Occipital lobe (tissue), 3 donors: ENCODE measurements at places on chromosomes 1 and 21. TPM values are rescaled to one million over a fixed set of nuclear protein-coding genes. Genes with fewer than 3 reads are reported as not detected.

GRCh38 chr1:185593271-185593670 lies 140.9 kb upstream of the HMCN1 start:
- no peak for DNase-seq

The KIF17 gene
- 4.4 TPM for total RNA-seq

- DNase-seq: no peak
These were observed 18.1 kb downstream of the GALNT2 start for GRCh38 chr1:230085178-230085515.

DNA sequence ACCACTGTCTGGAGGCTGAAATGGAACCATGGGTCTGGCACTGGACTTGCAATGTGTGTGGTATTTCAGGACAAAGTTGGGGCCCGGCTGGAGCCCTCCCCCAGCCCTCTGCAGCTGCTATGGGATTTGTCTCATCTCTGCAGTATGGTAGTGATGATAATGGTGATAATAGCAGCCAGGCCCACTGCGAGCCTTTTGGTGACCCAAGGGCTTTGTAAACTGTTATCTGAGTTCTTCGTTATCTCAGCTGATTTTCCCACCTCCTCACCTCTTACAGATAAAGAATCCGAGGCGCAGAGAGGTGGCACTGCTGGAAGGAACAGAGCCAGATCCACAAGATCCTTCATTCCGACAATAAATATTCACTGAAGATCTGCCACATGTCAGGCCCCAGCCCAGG lies 11.7 kb upstream of the WNT4 start:
- DNase-seq: no peak

GRCh38 chr1:70718086-70718630 lies 307.1 kb downstream of the CTH start:
- DNase-seq: no peak

DNA sequence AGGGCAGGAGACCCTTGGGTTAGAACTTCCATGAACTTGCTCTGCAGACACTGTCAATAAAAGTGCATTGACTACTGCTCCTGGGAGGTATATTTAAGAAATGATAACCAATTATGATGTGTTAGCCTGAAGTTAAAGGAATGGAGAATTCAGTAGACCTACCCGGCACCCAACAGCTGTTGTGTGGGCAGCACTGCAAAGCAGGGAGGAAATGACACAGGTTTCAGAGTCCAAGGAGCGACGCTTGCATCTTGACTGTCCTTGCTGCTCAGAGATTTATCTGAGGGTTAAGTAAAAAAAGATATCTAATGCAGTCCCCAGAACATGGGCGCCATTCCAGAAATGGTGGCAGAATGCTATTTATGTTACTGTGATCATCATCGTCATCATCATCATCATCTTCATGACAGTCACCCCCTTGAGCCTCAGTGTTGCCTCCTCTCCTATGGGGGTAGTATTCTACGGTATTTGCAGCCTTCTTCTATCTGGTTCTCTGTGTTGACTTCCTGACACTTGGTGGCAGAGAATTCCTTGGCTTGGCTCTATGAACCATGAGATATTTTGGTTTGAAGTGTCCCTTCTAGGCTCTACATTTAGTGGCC lies 225.9 kb downstream of the KAZN start:
- DNase-seq: peak; percentile 45

The CCDC185 gene
- not detected for total RNA-seq

The RAB3B gene
- total RNA-seq: 8.4 TPM

The FCRLB gene
- 3.1 TPM for total RNA-seq

GRCh38 chr1:181386340-181386739 lies 97.0 kb upstream of the CACNA1E start:
- no peak for DNase-seq

- DNase-seq: no peak
These were observed 55.0 kb upstream of the PAX7 start for GRCh38 chr1:18575620-18576019.

The GJA8 gene
- not detected for total RNA-seq

- no peak for DNase-seq
These were observed 121.3 kb downstream of the TNNI3K start for GRCh38 chr1:74356493-74356892.

The SAMD13 gene
- 4.5 TPM for total RNA-seq

The ZC3H12A gene
- total RNA-seq: 0.47 TPM

DNA sequence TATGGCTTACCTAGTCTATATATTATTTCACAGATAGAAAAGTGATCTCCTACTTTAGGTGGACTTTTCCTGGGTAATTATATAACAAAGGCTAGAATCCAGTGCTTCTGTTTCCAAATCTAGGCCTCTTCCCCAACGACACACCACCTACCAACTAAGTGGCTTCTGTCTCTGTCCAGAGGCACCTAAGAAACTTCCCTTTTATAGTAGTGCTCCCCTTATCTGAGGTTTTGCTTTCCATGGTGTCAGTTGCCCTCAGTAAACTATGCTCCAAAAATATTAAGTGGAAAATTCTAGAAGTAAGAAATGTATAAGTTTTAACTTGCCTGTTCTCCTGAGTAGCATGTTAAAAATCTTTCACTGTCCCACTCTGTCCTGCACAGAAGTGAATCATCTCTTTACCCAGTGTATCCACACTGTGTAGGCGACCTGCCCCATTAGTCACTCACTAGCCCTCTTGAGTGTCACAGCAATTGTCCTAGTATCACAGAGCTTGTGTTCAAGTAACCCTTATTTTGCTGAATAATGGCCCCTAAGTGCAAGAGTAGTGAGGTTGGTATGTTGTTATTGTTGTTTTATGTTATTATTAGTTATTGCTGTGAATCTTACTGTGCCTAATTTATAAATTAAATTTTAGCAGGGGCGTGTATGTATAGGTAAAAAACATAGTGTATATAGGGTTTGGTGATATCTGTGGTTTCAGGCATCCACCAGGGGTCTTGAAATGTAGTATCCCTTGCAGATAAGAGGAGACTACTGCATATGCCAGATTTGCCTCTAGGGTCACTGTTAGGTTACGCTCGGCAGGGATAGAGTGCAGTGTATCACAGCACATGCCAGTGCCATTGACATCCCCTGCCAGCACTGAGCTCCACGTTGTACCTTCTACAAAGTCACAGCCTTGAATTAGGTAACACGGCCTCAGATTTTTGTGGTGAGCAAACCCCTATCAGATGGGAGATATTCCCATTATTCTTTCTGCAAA lies 14.7 kb upstream of the CD53 start:
- DNase-seq: no peak

GRCh38 chr21:25005388-25005787 lies 601.9 kb downstream of the MRPL39 start:
- no peak for DNase-seq

GRCh38 chr21:46667741-46668380 lies 32.4 kb downstream of the PRMT2 start:
- DNase-seq: no peak

DNA sequence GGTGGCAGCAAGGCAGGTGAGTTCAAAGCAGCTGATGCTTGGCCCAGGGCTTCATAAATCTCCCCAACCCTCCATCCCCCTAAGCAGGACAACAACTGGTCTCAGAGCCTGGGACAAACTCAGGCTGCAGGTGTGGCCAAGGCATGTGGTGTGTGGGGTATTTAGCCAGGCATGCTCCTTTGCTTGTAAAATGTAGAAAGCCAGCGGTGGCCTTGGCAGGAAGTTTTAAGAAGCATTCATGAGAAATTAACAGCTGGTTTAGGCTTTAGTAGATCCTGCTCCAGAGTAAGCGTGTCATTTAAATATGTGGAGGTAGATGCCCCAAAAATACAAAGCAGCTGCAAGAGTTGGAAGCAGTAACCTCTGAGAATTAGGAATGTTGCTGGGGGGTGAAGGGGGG lies 44.8 kb downstream of the NTPCR start:
- no peak for DNase-seq

GRCh38 chr1:85629532-85629920 lies 49.0 kb downstream of the CCN1 start:
- no peak for DNase-seq

DNA sequence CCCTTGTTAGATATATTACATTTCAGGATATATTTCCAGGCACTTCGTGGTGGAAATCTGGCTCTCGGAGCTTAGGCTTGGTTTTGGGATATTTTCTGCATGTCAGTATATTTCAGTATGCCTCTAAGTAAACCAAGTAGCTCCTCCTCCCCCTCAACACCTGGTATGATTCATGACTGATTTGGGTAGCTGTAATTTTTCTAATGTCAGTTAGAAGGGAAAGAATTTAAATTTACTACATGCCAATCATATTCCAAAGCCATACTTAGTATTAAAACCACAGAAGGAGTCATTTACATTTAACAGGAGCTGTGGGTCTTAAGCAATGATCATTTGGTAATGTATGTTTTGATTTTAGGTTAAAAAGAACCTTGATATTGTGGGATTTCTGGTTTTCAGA lies 40.6 kb downstream of the ST6GALNAC3 start:
- DNase-seq: no peak

DNA sequence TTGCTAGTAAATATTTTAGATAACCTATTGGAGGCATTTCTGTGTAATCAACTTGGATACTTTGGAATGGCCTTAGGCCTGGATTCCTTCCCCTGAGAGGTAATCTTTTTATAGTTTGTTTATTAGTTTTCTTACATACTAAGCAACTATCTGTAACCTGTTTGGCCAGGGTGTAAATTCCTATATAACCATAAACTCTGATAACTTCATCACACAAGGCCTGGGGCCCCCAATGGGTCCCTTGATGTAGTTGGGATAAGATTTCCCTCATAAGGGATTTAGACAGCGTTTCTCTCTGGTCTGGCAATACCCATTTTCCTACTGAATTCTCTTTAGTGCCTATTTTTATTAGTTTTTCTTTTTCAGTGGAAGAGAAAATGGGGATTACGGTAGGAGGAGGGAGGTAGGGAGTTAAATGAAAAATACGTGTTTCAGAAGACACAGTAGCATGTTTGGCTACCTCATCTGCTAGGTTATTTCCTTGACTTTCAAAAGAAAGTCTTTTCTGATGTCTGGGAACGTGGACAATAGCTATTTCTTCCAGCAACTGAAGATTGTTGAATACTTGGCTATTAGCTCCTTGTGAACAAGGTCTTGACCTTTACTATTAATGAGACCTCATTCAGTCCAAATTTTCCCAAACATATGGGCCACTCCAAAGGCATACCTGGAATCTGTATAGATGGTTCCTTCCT lies 7.4 kb upstream of the AADACL3 start:
- no peak for DNase-seq

The XCL2 gene
- total RNA-seq: not detected

The HSD11B1 gene
- not detected for total RNA-seq

The CCDC30 gene
- 15.4 TPM for total RNA-seq

- DNase-seq: no peak
These were observed 6.7 kb downstream of the VWA1 start for GRCh38 chr1:1442069-1442770.

The AGT gene
- total RNA-seq: 9.8 TPM

DNA sequence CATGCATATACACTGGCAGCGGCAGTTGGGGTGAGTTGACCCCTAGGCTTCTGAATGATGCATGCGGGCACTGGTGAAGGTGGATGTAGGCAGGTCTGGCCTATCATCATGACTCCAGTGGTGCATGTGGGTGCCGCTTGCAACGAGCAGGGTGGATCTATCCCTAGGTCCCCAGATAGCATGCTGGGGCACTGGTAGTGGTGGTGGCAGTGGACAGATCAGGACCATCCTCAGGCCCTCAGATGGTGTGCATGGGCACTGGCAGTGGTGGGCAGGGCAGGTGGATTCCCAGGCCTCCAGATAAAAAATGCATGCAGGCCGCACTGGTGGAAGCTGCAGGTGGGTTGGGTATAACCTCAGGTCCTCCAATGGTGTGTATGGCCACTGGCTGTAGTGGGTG lies 52.4 kb downstream of the CATSPERE start:
- DNase-seq: no peak

DNA sequence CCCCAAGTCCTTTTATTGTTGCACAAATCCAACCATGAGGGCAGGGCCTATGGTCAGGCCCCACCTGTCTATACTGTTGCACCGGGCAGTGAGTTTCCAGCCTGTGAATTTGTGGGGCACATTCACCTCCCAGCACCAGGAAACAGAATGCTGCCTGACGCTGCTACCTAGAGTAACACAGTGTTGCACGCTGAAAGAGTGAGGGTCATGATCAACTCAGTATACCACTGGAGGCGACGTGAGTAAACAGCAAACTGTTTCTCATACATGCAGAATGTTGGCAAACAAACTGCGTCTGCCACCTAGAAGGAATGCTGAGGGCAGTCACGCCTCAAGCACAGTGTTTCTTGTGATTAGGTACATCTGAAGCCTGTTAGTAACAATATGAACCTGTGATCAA lies 13.4 kb upstream of the LRRC47 start:
- DNase-seq: no peak

The NCMAP gene
- total RNA-seq: under 0.01 TPM

- no peak for DNase-seq
These were observed 110.7 kb downstream of the CRYAA start for GRCh38 chr21:43279578-43279894.

The DNAJC28 gene
- total RNA-seq: 6.4 TPM

GRCh38 chr21:17462276-17462981 lies 50.4 kb upstream of the CXADR start:
- no peak for DNase-seq

DNA sequence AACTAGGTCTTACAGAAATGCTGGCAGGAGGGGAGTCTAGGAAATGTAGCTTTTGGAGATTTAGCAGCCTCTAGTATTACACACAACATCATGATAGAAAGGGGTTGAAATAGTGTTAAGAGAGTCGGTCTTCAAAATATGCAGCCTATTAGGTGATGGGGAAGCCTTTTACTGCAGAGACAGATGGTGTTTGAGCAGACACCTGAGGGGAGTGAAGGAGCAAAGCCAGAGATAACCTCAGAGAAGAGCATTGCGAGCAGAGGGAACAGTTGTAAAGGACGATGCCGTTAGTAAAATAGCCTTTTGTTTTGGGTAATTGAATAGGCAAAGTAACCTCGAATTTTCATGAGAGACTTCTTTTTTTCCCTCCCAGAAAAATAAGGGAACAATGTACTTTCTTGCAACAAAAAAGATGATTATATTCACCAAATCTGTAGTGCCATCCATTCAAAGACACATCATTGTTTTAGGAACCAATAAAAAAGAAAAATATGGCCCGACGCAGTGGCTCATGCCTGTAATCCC lies 66.3 kb upstream of the KIF1B start:
- no peak for DNase-seq

The MMEL1 gene
- total RNA-seq: 3.7 TPM

GRCh38 chr1:154490317-154490716 lies 11.7 kb upstream of the TDRD10 start:
- no peak for DNase-seq

GRCh38 chr1:40394491-40395172 lies 21.1 kb downstream of the SMAP2 start:
- no peak for DNase-seq

The TLCD4 gene
- total RNA-seq: 20.9 TPM

DNA sequence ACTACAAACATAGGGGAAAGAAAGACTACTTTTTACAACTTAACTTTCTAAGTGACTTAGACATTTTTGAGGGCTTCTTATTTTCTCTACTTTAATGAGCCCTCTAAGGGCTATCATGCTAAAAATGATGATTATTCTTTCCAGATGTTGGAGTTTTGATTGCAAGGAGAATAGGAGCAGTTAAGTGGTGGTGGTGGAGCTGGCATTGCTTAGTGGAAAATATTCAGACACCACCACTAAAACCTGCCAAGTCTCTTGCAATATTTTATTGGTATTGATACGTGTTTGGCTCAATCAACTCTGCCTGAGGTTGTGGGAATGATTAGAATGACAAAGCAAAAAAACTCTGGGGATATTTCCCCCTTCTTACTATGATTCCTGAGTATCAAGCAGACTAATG lies 82.6 kb upstream of the PTGFR start:
- DNase-seq: no peak
